ENCODE measurements at places on chromosomes 7 and 10.

DNA sequence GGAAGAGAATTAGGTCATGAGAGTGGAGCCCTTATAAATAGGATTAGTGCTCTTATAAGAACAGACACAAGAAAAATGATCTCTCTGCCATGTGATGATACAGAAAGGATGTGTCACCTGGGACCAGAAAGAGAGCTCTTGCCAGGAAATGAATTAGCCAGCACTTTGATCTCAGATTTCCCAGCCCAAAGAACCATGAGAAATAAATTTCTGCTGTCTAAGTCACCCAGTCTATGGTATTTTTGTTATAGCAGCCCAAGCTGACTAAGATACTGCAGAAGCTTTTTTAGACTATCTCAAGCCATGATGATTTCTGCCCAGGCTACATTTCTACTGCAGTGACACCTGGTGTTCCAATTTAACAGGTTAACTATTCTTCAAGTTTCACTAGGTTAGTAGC is 84.8 kb downstream of the RSU1 start:
- DNase-seq, result no peak

DNA sequence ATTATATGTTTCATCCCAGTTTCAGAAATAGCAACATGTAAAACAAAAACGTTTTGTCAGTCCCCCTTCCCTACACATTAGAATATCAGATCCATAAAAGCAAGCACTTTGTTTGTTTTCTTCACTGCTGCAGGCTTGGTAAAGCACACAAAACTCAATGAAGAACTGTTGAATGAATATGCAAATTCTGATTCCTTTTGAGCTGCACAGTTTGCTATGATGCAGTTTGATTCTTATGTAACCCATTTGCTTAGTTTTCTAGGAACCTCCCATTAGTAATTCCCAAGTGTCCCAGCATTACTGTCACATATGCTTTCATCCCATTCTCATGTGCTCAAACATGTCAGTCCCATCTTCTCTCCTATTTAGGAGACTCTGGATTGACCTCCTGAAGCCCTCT is 26.1 kb upstream of the CHCHD3 start:
- DNase-seq, result no peak

DNA sequence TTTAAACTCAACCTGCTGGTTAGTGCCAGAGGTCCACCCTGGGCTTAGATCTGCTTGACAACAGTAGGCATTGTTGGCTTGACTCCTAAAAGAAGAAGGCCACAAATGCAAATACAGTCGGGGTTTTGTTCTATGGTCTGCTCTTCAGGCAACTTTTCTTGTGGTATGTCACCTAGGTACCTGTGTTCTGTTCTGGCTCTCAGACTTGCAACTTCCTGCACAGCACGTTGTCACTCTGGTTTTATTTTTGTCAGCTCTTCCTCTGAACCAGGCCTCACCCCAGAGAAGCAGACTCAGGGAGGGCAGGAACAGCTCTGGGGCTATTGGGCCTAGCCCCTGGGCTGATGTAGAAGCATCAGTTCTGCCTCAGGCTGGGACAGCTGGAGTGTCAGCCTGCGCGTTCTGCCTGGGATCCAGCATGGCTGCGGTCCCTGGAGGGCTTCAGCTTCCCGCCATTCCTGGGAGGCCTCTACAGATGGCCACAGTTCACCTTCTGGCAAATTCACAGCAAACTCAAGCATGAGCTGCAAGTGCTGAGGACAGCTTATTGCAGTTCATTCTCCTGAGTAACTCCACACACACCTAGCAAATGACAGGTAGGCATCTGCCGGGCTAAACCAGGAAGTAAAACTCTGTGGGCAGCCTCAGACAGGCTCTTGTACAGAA is 11.0 kb upstream of the PDCD4 start:
- no peak for DNase-seq

DNA sequence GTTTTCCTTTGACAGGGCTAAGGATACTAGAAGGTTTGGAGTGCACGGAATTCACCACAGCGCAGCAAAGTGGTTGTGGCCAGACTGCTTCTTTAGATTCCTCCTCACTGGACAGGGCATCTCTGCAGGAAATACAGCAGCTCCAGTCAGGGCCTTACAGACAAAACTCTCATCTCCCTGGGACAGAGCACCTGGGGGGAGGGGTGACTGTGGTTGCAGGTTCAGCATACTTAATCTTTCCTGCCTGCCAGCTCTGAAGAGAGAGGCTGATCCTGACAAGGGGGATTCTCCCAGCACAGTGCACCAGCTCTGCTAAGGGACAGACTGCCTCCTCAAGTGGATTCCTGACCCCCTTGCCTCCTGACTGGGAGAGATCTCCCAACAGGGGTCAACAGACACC is 1257.9 kb downstream of the NXPH1 start:
- no peak for DNase-seq

GRCh38 chr10:58281092-58281752 is 12.3 kb downstream of the CISD1 start:
- no peak for DNase-seq

DNA sequence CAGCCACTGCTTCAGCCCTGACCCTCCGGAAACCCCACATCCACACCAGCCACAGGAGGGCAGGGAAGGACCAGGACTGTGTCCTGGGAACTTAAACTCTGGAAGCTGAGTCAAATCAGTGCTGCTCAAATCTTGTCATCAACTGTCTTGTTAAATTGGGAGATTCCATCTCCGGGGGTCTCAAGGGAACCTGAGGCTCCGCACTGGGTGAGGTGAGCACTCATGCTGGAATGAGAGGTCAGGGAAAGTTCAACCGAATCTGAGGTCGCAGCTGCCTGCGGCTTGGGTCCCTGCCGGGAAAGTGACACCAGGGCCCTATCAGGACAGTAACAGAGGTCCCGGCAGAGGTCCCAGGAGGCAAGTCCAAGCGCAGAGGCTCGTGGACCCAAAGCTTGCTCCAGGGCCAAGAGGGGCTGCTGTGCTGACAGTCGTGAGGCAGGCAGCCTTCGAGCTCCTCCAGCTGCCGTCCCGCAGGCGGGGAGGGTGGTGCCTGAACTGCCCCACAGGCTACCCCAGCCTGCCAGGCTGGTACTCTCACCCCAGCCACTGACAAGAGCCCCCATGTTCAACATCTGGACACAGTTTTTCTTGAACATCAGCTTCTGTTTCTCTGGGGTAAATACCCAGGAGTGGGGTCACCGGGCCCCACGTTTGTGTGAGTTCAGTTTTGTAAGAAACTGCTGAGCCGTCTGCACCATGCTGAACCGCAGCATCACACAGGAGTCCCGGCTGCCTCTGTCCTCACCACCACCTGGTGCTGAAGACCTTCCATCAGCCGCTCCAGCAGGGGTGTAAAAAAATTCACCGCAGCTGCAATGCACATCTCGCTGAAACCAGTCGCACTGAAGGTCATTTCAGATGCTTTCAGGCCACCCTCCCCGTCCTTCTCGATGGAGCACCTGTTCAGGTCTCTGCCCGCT is 101.0 kb downstream of the DIP2C start:
- DNase-seq, result no peak

All from GDM1 (cell line).